Umbilical cord (tissue), 2 donors: ENCODE measurements at places on chromosomes 12 and 14. TPM values are rescaled to one million over a fixed set of nuclear protein-coding genes. Genes with fewer than 3 reads are reported as not detected.

The APPL2 gene
- total RNA-seq = 42.6 TPM

The ADCY4 gene
- 8.2 TPM for total RNA-seq

The KLRC1 gene
- total RNA-seq = 3.9 TPM

The RPGRIP1 gene
- not detected for total RNA-seq

The TRIM9 gene
- total RNA-seq = 30.8 TPM

The GPR84 gene
- total RNA-seq = 2.9 TPM

GRCh38 chr12:2627076-2627834 is 167.5 kb upstream of the FKBP4 start:
- DNase-seq = no peak

DNA sequence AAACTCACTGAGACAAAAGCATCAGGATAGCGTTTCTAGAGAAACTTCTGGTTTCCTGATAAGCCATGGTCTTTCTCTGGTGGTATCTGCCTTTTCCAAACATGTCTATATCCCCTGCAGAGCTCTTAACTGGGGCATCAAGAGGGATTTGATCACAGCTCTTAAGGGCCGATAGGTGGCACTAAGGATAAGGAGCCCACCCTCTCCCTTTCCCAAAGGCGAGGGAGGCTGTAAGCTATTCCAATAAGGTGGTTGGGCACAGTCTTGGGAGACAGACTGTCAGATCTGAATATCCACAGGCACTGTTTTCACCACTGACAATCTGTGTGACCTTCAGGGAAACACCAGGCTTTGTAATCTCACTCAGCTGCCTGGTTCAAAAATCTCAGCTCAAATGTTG is 206.0 kb downstream of the ADGRD1 start:
- no peak for DNase-seq

- peak; percentile 82 for DNase-seq
These were observed 524.4 kb downstream of the MED13L start for GRCh38 chr12:115752913-115753726.

DNA sequence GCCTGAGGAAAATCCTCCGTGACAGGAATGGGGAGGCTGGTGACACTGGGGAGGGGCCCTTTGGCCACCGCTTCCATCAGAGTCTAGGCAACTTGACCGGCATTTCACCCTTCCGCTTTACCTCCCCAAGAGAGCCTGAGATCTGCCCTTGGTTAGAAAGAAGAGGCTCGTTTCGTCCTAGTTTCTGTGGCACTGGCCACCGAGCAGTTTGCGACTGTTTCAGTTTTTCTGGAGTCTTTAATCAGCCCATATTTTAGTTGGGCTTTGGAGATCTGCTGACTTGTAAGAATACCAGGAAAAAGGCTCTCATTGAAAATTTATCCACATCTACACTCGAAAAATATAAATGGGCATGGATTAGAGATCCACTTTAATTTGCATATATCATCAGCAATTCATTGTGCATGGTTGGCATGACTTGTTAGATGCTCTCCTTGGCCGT is 414 bp upstream of the ANKS1B start:
- DNase-seq = no peak

- DNase-seq = no peak
These were observed 671.2 kb downstream of the LRFN5 start for GRCh38 chr14:42277840-42278239.
